ENCODE measurements at places on chromosomes 7 and 10.

- DNase-seq, result no peak
Observed at GRCh38 chr7:49295146-49295545, 370.8 kb downstream of the CDC14C start.

- DNase-seq, result no peak
Observed at GRCh38 chr7:77370606-77371005, 45.5 kb downstream of the GSAP start.

DNA sequence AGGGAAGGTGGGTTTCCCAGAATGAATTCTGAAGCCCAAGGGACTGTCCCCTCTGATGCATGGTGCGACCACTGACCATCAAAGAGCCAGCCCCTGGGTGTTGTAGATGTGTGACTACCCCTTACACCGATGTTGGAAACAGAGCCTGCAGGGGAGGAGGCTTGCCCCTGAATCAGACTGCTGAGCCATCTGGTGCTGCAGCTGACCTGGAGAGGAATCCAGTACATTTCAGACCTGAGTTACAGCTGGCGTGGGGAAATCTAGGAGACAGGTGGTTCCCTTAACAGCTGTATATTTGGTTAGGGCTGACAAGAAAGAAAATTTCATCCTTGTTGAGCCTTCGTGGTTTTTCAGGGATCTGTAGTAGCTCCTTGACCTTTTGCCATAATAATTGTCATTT is 195.5 kb downstream of the CELF2 start:
- DNase-seq, result no peak

DNA sequence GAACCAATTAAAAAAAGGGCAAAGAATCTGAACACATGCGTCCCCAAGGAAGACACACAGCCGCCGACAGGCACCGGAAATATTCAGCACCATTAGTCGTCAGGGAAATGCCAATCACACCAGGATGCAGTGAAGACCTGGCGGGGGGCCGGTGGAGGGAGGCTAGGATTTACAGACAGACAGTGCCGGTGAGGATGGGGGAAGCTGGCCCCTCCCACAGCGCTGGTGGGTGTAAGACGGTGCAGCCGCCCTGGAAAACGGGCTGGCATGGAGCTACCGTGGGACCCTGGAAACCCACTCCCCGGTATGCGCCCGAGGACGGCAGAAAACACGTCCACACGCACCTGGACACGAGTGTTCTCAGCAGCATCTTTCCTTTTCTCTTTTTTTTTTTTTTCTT is 4.8 kb upstream of the ADAP1 start:
- DNase-seq, result no peak

- DNase-seq, result no peak
Observed at GRCh38 chr7:130758429-130759056, 24.5 kb upstream of the KLF14 start.

GRCh38 chr7:47647181-47647917 is 65.4 kb upstream of the TNS3 start:
- no peak for DNase-seq

DNA sequence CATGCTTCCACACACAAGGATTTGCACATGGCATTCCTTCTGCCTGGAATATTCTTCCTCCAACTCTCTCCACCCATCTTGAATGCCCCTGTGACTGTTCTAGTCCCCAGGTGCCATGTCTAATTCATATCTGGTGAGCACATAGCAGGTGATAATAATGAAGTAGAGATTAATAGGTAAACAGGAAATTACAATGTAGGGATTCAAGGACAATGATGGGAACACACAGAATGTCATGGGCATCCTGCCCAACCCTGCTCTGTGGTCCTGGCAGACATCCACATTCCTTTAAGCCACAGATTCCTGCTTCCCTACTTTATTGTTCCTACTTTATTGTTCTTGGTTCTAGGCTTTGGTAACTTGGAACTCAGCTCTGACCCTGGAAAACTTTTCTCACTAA is 115.8 kb downstream of the THSD7A start:
- no peak for DNase-seq

- DNase-seq, result no peak
Observed at GRCh38 chr7:77262316-77262715, 62.7 kb upstream of the FGL2 start.

GRCh38 chr7:130371046-130371445 is 9.2 kb upstream of the CPA1 start:
- no peak for DNase-seq

DNA sequence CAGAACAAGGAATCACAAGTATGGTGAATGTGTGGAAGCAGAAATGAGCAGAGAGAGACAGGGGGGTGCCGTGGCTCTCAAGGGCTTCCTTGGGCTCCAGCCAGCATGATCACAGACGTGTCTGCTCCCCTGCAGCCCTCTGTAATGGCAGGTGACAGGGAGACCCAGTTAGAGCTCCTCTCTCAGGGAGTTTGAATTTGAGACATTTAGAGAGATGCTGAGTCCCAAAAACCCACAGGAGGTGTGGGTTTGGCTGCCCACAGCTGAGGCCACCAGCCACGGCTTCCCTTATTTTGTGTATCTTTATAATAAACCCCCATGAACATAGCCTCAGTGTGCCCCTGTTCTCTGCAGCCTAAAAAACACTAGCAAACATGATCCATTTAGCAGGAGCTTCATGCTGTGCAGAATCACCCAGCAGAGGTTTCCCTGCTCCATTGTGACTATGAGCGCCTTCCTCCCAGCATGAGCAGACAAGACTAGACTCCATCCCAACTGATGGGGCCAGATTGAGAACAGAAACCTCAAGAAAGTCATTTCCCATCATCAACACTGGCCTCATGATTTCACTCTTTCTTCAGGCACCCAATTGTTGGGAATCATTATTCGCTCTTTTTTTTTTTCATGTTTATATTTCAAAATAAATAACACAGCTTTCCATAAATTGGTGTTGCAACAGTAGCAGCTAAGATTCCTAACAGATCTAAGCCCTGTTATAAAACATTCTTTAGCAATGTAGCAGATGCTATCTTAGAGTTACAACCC is 13.4 kb downstream of the NOD1 start:
- no peak for DNase-seq

DNA sequence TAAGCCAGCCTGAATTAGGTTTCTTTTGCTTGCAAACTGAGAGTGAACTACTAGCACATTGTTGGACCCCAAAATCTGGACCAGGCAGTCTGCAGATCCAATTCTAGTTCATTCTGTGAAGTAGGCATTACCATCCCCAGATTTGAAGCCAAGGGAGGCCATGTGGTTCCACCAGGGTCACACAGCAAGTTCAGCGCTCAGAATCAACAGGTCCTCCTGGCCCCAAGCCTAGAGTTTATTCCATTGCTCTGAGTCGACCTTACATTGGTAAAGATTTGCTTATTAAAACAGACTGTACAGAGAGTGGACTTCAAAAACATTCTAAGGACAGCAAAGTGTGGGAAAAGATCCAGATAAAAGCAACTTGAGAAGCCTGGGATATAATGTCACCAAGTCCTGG is 50.9 kb downstream of the AFAP1L2 start:
- DNase-seq, result no peak

- DNase-seq, result no peak
Observed at GRCh38 chr10:92760609-92761008, 70.9 kb downstream of the HHEX start.

DNA sequence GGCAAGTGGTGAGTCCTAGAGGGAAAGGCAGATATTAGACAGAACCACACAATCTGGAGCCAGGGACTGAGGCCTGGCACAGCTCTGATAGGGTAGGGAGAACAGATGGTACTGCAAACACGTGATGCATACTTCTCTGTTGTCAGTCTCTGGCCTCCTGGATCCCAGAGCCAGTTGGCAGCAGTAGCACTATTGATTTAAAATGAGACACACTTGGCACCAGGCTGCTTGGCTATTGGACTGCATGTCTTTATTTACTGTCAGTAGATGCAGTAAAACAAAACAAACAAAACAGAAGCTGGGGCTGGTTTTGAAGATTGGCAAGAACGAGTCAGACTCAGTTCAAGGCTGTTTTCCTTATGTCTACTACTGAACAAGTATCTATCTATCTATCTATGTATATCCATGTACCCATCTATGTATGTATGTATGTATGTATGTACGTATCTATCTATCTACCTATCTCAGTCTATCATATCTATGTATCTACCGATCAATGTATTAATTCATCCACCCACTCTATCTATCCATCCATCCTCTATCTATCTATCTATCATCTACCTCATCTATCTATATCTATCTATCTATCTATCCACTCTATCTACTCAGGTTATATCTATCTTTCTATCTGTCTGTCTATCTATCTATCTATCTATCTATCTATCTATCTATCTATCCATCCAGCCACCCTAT is 23.4 kb upstream of the MGAM2 start:
- DNase-seq, result no peak

DNA sequence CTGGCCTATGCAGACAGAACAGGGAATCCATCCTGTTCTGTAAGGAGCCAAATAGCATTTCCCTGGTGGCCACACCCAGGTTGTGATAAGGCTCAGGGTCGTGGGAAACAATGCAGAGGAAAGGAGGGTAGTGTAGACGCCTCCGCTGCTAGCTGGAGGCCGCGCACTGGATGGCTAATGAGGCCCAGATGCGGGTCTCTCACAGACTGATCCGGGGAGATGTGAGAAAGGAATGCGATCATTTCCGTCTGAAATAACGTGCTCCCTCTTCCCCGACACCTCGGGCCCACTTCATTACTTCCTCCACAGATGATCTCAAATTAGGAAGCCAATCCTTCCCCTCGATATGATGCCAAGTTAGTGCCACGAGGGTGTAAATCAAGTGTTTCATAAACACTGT is 203.3 kb downstream of the TAX1BP1 start:
- DNase-seq, result no peak

- no peak for DNase-seq
Observed at GRCh38 chr7:28272461-28272877, 91.9 kb upstream of the JAZF1 start.

- DNase-seq, result no peak
Observed at GRCh38 chr7:149454006-149454405, 6.9 kb downstream of the ZNF777 start.

DNA sequence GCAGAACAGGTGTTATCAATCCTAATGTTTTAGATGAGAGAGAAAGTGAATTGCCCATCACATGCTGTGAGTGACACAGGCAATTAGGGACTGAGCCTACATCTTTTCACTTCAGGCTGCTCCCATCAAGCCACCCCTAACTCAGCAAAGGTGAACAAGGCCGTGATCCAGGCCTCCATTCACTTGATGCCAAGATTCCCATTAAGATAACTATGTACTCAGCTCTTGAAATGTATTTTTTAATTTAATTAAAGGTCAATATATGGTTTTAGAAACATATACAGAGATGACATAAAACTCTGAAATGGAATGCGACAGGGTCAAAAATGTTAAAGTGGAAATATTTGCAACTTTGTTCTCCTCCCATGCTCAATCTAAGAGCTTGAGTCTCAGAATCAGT is 27.9 kb upstream of the UBE2H start:
- no peak for DNase-seq

DNA sequence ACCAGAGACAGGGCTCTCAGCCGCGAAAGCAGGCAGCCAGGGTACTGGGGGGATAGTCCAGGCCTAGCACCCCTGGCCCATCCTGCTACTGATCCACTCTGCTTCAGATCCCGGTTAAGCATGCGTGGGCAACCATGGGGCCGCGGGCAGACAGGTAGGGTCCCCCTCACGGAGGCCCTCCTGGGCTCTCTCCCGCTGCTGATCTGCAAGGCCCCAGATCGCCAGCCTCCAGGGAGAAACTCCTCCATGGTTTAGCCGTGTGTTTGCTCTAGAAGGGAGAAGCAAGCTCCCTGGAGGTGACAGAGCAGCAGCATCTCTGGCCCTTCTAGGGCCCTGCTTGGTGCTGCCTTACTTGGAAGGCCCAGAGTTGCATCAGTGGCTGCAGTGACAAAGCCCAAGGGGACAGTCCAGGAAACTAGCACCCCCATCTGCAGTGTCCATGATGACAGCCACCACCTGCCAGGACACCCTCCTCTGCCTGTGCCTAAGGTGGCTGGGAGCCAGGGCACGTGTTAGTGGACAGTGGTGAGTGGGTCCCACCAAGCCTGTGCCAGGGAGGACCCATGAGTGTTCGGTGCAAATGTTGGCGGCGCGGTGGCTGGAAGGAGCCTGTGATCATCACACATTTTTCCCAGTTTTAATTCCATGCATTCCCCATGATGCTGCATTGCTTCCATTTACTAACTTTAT is 29.2 kb downstream of the CALML5 start:
- DNase-seq, result no peak

DNA sequence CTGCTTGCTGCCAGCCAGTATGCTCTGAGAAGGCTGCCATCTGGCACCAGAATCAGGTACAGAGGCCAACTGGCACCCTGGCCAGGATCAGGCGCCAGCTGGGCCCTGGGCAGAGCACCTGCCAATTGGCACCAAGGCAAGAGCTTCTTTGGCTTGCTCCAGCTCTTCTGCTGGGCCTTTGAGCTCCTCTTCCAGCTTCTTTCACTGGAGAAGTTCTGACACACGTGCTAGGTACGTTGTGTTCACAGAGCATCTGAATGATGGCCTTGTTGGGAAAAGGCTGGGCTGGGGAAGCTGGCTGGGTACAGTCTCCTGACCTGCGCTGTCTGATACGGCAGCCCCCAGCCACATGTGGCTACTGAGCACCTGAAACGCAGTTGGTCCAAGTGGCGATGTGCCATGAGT is 31.7 kb upstream of the OPALIN start:
- DNase-seq, result no peak

GRCh38 chr7:2255145-2256139 is 13.4 kb downstream of the NUDT1 start:
- no peak for DNase-seq

DNA sequence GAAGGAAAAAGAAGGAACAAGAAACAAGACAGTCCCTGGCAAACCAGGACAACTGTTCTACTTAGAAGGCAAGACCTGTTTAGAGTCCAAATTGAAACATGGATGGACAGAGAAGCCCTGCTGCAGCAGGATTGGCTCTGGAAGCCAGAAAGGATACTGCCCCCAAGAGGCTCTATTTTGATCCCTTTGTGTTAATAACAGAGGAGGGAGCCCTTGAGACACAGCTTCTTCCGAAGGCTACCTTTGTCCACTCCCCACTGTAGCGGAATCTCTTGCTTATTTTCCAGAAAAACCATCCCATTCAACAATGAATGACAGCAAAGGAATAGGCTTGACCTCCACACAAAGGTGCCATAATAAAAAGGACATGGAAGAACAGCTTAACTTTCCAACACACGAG is 120.3 kb upstream of the FOXK1 start:
- DNase-seq, result no peak

DNA sequence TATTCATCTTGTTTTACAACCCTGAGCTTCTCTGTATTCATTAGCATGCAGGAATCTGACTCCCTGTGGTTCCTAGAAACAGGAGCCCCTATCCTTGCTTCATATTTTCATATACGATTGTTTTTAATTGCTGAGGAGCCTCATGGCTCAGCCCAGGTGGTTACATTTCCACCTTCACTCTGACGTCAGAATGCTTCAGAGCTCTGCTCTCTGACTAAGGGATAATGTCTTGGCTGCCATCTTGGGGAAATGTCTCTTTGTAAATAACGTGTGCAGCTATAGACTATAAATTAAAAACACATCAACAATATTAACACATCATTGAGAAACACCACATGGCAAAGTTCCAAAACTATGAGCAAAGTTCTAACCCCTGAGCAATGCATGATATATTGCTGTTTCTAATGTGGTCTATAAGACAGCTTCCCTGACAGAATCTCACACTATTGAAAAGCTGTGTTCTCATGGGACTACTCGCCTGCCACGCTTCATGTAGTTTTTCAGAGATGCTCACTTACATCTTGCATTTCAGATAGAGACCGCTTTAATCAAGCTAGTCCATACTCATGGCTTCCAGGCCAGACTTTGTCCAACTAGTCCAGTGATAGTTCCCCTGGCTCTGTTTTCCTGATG is 227.0 kb downstream of the SORCS3 start:
- no peak for DNase-seq

Data from stimulated activated CD8-positive, alpha-beta memory T cell treated with anti-CD3 and anti-CD28 coated beads, Interleukin-4, amount 100 ng/mL, for 4 hours (primary cell).